ENCODE measurements at places on chromosomes 2 and 18.
A peak's percentile ranks its signal among the peaks of the same experiment; 100 is the strongest.

DNA sequence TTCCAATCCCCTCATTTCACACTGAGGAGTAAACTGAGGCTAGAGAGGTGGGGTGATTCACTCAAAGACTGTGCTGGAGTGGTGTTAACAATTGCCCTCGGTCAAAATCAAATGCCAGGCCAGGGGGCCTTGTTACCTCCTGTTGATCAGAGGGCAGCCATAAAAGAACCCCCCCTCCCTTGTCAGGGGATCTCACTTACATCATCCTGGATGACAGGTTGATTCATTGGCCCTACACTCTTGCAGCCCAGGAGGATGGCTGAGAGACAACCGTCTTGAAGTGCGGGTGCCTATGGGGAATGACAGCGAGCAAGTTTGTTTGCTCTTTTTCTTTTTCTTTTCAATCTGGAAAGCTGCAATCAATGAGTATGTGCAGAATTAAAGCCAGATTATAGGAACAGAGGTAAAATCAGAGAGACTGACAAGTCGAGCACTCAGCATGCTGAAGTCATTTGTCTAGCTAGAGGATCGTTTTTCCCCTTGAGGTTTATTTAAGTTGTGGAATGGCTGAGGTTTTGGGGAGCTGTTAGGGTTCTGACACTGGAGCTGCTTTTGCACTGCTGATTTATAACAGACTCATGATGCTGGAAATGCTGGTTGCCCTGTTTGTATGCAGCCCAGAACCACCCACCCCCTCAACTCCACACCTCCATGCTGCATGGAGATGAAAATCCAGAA is 26.4 kb upstream of the NRP2 start:
- DNase-seq = no peak

- DNase-seq = peak; percentile 7
Measured at GRCh38 chr2:12928775-12929401, 212.2 kb downstream of the TRIB2 start.

GRCh38 chr2:121078899-121079298 is 206.1 kb downstream of the TFCP2L1 start:
- no peak for DNase-seq

- no peak for DNase-seq
Measured at GRCh38 chr2:17800693-17801458, 15.4 kb upstream of the MSGN1 start.

DNA sequence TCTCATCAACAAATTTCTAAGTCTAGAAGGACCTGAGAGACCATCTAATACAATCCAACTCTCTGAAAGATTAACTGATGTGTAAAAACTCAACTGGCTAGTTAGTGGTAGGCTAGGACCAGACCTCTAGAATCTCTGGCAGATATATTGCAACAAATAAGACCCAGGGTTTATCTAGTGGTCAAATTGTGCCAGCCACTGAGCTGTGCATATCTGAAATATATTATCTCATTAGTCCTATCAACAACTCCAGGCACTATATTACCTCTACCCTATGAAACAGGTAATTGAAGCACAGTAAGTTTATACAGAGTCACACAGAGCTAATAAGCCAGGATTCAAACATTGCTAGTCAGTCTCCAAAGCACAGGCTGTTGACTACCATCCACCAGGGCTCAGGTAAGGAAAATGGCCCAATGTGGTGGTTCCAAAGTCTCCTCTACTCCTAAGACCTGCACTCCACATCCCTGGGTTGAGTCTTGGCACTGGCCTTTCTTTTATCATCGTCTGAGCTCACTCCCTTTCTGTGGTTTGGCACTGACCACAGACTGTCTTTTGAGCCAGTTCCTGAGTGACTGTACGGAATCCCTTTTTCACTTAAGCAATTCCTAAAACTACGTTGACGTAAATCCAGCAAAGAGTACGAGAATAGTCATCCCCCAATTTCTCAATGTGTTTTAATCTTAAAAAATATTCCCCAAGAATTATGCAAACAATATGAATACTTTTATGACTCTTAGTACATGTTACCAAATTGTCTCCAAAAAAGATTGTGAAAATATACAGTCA is 11.9 kb upstream of the PID1 start:
- DNase-seq = no peak

- no peak for DNase-seq
Measured at GRCh38 chr2:45869165-45869501, 217.7 kb downstream of the PRKCE start.

DNA sequence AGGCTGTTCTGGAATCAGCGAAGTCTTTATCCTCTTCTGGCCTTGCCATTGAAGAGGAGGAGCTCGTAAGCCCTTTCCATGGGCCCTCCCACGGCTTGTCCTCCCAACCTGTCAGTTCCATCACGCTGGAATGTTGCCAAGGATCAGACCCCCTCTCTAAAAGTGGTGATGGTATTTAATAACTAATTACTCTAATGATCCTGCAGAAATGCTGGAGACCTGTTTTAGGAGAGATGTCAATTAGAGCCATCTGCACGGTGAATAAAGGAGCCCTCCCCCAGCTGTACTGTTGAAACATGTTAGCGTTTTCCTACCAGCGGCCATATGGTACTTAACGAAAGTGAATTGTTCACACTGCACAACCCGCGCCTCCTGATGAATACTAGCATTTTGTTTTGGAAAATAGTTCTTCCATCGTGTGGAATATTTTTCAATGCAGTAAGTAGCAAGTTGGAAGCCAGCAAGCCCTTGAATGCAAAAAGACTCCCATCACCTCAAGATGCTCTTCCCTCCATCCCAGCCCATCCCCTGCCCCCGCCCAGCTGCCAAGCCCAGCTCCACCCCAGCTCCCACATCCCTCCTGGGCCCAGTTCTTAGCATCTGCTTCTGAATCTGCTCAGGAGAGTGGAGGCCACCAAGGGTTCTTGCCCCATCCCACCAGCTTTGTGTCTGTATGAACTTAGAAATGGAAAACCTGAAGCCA is 145.4 kb downstream of the KLHL29 start:
- DNase-seq = no peak

DNA sequence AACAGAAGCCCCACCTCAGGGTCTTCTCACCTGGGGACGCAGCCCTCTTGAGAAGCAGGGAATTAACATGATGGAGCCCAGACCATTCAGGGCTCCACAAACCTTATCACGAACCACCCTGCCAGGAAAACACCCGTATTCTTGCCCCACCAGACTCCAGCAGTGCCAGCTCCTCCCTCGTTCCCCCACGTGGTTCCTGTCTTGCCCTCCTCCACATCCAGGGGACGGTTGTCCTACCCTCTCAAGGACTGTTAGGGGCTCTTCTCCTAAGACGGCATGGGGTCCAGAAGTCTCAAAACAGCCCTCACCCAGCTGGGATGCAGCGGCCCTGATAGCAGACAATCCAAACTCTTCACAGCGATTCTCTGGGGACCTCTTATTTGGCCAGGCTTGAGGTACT is 372.2 kb upstream of the HS6ST1 start:
- no peak for DNase-seq

GRCh38 chr2:235068701-235069100 is 116.9 kb downstream of the SH3BP4 start:
- DNase-seq = no peak

DNA sequence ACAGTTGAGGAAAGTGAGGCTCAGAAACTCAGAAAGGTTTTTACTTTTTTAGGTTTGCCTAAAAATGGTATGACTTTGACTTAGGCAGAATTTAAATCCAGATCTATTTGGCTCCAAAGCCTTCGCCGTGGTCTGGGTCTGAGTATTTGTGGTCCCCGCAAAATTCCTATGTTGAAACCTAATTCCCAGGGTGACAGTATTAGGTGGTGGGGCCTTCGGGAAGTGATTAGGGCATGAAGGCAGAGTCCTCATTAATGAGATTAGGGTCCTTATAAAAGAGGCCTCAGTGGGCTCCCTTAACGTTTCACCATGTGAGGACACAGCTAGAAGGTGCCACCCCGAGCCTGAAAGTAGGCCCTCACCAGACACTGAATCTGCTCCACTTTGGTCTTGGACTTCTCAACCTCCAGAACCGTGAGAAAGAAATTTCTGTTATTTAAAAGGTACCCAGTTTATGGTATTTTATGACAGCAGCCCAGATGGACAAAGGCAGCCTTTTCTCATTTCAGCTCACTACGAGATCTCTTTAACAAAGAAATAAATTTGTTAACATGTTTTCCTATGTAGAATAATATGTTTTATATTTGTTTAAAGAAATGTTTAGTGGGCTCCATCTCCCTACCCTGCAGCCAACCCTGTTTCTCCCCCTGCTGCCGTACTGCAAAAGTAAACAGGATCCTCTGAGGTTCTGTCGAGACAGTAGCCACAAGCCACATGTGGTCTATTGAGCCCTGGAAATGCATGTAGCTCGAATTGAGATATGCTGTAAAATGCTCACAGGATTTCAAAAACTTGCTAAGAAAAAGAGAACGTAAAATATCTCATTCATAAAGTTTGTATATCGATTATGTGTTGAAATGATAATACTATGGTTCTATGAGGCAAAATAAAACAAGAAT is 80.6 kb downstream of the MOGAT1 start:
- DNase-seq = no peak

DNA sequence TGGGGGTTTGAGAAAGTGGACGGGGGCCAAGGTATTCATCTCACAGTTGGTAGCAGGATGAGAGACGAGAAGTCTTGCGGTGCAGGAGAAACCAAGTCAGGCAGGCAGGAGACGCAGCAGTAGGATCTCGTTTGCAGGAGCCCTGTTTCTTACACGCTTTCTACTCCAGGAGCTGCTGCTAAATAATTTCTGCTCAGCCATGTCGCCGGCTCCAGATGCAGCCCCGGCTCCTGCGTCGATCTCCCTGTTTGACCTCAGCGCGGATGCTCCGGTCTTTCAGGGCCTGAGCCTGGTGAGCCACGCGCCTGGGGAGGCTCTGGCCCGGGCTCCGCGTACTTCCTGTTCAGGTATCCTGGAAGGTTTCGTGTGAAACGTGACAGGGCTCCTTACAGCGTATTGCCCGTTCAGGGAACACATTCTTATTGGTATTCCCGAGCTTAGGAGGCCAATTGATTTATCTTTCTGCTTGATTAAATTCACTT is 494 bp downstream of the ANKZF1 start:
- DNase-seq = peak; percentile 65

DNA sequence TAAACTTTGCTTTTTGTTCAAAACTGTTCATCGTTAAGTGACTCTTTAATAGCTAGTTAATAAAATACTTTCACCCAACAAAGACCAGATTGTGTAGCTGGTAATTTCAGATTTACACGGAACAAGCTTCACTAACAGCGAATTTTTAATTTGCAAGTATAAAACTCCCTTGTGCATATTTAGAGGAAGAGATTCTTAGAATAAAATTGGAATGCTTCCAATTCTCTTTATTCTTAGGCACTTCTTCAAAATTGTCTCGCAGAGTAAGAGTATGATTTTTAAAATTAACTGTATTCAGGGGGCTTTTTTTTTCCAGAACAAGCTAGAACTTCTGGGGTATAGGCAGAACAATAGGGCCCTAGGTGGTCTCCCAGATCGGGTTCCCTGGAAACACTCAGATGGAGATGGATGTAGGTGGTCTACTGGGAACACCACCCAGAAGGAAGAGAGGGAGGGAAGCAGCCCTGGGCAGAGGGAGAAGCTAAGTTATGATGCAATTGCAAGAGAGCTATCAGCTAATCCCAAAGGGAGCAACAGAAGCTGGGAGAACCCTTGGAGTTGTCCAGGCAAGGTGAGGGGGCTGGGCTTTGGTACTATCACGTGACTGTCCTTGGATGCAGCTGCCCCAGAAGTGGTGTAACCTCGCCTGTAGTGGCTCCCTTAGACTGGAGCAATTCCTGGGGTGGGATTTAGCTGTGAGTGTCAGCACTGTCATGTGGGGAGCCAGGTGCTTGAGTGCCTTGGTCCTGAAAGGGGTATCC is 151.7 kb upstream of the ASB18 start:
- no peak for DNase-seq

GRCh38 chr2:60391230-60391629 is 162.2 kb downstream of the BCL11A start:
- DNase-seq = peak; percentile 58

DNA sequence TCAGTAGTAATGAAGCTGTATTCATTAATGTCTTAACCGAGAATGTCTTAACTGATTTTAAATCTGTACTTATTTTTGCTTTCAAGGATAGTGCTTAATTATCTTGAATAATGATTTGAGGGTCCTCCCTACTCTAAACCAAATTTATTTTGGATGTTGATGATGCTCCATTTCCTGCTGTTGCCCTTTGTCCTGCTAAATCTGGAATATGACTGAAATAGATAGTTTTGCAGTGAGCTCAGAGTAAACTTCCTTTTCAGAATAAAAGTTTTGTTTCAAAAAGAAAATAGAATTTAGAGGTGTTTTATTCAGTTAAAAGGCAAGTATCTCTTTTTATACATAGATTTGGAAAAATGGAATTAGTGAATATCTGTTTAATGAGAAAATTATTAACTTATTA is 8.1 kb downstream of the NBEAL1 start:
- no peak for DNase-seq

- DNase-seq = no peak
Measured at GRCh38 chr2:127661949-127662510, 13.3 kb downstream of the LIMS2 start.

GRCh38 chr2:6664332-6665061 is 201.2 kb downstream of the CMPK2 start:
- DNase-seq = no peak

- no peak for DNase-seq
Measured at GRCh38 chr2:121819846-121820245, 64.4 kb downstream of the TSN start.

DNA sequence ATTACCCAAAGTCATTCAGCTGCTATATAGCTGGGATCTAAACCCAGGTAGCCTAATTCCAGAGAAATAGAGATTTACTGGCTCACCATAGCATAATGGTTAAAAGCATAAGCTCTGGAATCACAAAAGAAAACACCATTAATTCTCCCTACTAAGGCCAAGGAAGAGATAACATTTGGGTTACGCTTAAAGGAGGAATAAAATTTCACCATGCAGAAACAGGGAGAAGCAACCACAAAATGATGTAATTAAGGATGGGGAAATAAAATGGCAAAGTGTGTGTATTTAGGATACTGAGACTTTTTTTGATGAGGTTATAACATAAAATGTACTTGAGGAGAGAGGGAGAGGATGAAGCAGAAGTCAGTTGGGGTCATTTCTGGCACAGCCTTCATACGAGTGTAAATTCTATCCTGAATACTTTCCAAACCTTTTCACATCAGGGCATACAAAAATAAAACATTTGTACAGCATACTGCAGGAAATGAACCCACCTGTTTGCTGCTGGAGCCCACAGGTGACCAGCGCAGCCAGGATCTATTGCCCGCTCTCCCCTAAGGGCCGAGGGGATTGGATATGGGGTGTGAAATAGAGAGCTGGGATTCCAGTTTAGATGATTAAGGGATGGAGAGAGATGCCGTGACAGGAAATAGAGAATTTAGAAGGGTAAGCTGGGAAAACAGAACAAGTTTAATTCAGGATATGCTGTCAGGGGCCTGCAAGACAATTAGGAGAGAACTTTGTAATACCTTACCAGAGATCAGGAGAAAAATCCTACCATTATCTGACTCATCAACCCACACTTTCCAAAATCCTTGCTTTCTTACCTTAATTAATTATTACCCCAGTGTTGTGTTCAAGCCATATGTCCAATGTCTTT is 43.8 kb upstream of the SERTAD2 start:
- no peak for DNase-seq

- no peak for DNase-seq
Measured at GRCh38 chr2:150371044-150371818, 116.2 kb downstream of the RND3 start.
